ENCODE measurements at places on chromosomes 12 and 14. TPM values are rescaled to one million over a fixed set of nuclear protein-coding genes. Genes with fewer than 3 reads are reported as not detected.

NPAS3 gene
- total RNA-seq = 1.6 TPM

DAAM1 gene
- total RNA-seq = 26.7 TPM

WIF1 gene
- total RNA-seq = not detected

MIP gene
- not detected for total RNA-seq

MYH6 gene
- total RNA-seq = not detected

REP15 gene
- 0.65 TPM for total RNA-seq

GPR68 gene
- total RNA-seq = 0.39 TPM
